EL (cell line): ENCODE measurements at places on chromosomes 11 and 22.

- no peak for DNase-seq
Observed at GRCh38 chr22:49088801-49089791, 738.6 kb downstream of the BRD1 start.

DNA sequence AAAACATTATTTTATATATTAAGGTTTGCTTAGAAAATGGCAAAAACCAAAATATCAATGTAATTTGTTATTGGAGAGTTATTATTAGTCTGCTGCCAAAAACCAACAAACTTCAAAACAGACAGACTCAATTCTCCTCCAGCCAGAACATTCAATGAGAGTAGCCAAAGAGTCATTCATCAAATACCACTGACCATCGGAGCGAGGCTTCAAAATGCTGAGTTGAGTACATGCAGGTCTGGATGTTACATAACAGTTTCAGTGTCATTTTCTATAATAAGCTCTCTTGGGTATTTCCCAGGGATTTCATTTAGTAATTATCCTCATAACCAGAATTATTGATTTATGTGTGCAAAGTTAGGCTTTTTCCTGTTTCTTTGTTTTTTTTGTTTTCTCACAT is 42.6 kb downstream of the CHST1 start:
- no peak for DNase-seq

DNA sequence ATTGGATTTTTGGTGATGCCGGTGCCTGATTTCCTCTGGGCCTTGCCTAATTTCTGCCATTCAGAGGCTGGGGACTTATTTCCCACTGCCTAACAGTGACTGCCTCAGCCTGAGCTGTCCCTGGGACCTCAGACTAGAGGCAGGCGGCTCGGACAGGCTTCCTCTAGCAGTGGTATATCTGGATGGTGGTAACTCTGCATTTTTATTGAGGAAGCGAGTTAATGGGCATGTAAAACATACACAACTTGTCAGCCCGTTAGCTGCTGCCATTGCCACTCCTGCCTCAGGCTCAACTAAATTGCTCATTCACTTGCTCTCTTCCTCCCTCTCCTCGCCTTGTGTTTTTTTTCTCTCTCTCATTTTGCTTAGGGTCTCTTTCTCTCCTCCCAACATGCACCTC is 561.6 kb downstream of the BUD13 start:
- no peak for DNase-seq

DNA sequence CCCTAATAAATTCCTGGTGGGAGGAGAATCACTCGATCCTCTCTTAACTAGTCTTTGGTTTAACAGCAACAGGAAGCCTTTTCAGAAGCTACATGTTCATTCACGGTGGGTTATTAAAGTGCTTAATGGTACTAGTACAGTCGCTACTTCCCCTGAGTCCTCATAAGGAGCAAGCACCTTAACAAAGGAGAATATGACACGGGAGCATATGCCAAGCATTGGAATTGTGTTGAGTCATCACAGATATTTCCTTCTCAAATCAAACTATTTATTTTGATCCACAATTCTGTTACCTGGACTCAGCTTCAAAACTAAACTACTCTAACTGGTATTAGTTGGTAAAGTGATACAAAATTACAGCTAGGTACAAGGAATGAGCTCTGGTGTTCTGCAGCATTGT is 177.5 kb upstream of the CTSC start:
- DNase-seq, result no peak

- DNase-seq, result no peak
Observed at GRCh38 chr22:19501897-19502447, 22.2 kb downstream of the CLDN5 start.

GRCh38 chr11:44944181-44944852 is 6.4 kb downstream of the TP53I11 start:
- no peak for DNase-seq

- DNase-seq, result no peak
Observed at GRCh38 chr11:22276535-22276934, 61.6 kb upstream of the SLC17A6 start.

DNA sequence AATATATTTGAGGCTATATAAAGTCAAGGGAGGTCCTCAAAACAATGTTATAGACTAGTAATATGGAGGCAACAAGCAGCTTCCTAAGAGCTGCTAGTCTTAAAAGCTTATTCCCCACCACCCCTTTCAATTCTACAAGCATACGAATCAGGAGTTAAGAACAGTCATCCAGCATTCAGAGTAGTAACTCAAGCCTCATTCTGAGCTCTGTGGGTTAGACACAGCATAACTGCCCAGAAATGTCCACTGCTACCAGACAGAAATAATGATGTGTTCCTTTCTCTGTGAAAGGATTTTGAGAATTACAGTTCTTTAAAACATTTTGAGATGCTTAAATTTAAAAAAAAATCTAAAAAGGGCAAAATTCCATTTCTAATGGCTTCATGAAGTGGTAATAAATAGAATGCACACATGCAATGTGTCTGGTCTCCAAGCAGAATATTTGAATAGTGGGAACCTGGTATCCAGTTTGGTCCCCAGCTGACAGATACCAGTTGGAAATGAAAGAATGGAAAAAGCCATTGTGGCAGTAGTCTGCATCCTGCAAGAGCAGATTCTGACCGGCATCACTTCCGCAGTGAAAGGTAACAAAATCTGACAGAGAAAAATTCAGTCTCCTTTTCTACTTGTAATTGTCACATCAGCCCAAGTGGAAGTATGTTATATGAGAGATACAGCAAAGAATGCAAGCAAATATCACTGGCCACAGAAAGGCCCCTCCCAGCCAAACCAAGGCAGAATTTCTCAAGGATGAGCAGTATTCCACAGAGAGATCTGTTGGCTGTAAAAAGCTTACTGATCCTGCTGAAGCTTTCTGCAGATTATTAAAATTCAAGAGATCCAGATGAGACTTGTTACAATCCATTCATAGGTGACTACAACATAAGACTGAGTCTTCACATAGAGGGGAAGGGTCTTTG is 310.8 kb upstream of the PITPNB start:
- DNase-seq, result peak; percentile 74

DNA sequence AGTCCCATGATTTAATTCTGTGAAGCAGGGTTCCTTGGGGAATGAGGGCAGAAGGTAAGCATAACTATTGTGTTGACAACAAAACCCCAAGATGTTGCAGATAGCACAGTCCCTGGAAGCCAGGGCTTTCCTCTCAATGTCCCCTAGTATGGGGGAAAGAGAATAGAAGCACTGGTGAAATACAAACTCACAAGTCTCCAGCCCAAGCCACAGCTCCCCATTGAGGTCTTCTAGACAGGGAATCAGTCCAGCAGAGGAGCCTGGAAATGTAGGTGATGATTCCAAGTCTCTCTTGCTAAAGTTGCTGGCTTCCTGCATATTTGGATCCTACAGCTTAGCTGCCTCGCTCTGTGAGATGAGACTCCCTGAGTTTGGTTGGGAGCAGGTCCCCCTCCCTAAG is 31.7 kb upstream of the DRD2 start:
- no peak for DNase-seq

DNA sequence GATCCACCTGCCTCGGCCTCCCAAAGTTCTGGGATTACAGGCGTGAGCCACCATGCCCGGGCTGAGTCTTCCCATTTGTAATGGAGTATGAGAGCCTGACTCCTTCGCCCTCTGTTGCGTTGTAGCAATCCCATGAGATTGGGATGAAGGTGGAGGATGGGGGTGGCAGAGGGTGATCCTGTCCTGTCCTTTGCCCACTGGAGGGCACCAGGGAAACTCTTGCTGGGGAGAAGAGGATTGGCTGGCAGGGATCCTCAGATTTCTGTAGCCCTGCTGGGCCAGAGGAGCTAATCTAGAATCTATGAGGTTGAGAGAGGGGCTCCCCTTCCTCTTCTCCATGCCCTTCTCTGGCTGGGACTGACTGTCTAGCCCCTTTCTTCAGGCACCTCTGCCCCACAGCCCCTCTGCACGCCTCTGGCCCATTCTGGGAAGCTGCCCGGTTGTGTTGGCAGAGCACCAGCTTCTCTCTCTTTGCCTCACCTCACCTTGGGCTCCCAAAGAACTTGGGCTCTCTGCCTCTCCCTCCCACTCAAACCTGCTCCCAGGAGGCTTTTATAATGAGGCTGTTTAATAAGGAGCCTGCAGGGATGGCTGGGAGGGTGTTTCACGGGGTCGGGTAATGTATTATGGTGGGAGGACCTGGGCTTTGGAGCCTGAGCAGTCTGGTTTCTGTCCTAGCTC is 9.5 kb upstream of the CATSPER1 start:
- DNase-seq, result no peak

GRCh38 chr11:86185381-86185750 is 59.2 kb upstream of the EED start:
- DNase-seq, result no peak

DNA sequence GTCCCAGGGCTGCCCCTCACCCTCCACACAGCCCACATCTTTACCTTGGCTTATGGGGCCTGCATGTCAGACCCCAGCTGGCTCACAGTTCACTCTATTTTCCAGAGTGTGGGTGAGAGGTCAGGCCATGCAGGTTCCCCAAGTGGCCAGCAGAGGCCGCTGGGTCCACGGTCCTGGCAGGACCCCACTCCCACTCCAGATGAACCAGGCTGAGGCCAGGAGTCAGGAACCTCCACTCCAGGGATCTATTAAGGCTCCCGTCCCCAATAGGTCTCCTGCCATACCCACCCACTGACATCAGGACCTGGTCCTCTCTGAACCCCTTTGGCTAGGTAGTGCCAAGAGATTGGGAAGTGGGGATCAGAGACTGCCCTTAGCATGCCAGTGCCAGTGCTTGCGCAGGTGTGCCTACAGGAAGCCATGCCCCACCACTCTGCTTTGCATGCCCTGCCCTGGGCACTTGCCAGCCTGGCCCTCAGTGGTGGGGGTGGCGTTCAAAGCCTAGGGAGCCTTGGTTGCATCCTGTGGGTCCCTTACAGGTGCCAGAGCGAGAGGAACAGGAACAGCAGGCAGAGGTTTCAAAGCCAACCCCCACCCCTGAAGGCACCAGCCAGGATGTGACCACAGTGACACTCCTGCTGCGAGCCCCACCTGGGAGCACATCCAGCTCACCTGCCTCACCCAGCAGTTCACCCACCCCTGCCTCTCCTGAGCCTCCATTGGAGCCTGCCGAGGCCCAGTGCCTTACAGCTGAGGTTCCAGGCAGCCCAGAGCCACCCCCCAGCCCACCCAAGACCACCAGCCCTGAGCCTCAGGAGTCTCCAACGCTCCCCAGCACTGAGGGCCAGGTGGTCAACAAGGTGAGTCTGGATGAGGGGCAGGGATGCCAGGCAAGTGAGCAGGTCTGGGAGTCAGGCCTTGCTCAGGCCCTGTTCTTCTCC is 8.3 kb downstream of the SMTN start:
- peak; percentile 36 for DNase-seq

- DNase-seq, result peak; percentile 48
Observed at GRCh38 chr11:126718276-126718675, 282.3 kb downstream of the KIRREL3 start.

GRCh38 chr22:47433627-47434026 is 671.2 kb downstream of the TBC1D22A start:
- no peak for DNase-seq

DNA sequence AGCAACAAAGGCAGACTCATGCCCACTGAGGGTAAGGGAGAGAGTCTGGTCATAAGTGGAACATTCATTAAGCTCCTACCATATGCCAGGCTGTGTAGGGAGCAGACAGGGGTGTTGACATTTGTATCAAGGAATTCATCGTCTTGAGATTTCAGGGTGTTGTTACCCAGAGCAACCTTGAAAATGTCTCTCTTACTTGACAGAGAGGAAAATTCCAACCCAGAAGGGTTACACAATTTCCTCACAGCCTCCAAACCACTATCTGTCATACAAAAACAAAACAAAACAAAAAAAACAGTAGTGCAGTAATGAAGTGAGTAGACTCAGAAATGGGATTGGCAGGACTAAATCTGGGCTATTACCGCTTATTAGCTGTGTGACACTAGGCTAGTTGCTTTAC is 113.2 kb downstream of the MIAT start:
- peak; percentile 27 for DNase-seq

- DNase-seq, result no peak
Observed at GRCh38 chr11:2779981-2780849, 80.4 kb upstream of the KCNQ1OT1 start.

- DNase-seq, result no peak
Observed at GRCh38 chr11:35033011-35033410, 106.0 kb upstream of the CD44 start.

DNA sequence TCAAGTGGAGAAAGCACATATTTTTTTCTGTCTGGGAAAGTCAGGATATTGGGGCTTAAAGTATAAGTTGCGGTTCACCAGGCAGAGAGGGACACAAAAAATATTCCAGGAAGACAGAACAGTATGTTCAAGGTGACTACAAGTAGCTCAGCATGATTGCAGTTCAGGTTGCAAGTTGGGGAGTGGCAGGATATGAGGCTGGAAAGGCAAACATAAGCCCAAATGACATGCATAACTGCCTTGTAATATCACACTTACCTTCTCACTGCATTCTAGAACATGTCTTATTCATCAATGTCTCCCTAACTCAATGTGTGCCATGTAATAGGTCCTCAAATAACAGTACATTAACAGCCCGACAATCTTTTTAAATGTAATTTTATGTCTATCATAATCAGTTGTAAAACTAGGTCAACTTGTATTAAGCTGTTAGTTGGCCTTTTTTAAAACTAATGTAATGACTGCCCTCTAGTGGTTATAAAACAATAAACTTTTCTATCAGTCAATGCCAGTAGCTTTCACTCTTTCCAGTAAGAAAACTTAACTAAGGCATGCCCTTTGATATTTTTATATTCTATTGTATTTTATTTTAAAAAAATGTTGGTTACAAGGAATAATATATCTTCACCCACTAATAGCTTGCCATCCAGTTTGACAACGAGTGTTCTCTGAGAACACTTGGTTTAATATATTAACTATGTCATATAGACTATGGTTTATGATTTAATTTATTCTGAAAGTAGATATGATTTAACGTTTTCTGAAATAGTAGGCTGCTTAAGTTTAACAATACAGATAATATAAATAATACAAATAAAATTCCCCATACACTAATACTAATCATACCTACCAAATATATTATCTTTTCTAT is 39.4 kb upstream of the CFAP300 start:
- peak; percentile 49 for DNase-seq

DNA sequence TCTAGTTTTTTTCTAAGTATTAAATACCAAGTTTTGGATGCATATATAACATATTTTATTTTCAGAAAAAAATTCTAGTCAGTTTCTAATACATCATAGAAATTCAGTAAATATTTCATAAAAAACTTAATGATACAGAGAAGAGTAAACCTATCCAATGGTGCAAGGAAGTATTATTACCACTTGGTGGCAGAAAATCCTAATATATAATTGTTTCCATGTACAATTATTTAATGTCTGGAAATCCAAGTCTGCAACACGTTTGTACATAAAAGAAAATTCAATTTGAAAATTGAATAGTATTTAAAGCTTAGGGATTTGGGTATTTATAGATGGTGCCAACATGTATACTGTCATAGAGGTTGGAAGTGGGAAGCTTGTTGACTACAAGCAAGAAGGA is 127.0 kb downstream of the TRPC6 start:
- peak; percentile 15 for DNase-seq

GRCh38 chr11:127875131-127875530 is 712.2 kb downstream of the ETS1 start:
- DNase-seq, result no peak

DNA sequence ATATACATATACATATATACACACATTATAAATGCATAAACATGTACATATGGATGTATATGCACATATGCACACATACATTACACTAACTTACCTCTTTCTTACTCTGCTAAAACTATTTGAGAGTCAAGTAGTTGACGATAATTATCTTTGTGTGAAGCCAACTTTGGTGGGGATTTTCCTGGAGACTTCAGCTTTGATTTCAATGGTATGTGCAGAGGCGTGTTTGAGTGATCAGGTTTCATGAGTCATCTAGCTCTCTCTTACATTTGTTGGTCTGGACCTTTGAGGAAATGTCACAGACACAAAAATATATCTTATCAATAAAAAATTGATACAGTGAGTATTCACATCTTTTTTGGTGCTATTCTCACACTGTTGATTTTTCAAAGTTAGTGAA is 769.1 kb upstream of the LUZP2 start:
- peak; percentile 49 for DNase-seq
